RPMI7951 (cell line): ENCODE measurements at places on chromosomes 13 and 19. TPM values are rescaled to one million over a fixed set of nuclear protein-coding genes. Genes with fewer than 3 reads are reported as not detected.

The SLC46A3 gene
- total RNA-seq = 7.6 and 8.4 TPM in 2 replicates

The CYP2A6 gene
- total RNA-seq = not detected in 2 replicates

The HPN gene
- 0.10 TPM in 1 of 2 replicates, not detected in the other for total RNA-seq

DNA sequence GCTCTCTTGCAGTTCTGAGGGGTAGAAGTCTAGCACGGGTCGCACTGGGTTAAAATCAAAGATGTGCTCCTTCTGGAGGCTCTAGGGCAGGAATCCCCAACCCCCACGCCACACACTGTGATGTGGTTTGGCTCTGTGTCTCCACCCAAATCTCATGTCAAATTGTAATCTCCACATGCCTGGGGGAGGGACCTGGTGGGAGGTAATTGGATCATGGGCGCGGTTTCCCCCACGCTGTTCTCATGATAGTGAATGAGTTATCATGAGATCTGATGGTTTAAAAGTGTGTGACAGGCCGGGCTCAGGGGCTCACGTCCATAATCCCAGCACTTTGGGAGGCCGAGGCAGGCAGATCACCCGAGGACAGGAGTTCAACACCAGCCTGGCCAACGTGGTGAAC, 26.6 kb upstream of the CALM3 start:
- DNase-seq = peak; percentile 59

DNA sequence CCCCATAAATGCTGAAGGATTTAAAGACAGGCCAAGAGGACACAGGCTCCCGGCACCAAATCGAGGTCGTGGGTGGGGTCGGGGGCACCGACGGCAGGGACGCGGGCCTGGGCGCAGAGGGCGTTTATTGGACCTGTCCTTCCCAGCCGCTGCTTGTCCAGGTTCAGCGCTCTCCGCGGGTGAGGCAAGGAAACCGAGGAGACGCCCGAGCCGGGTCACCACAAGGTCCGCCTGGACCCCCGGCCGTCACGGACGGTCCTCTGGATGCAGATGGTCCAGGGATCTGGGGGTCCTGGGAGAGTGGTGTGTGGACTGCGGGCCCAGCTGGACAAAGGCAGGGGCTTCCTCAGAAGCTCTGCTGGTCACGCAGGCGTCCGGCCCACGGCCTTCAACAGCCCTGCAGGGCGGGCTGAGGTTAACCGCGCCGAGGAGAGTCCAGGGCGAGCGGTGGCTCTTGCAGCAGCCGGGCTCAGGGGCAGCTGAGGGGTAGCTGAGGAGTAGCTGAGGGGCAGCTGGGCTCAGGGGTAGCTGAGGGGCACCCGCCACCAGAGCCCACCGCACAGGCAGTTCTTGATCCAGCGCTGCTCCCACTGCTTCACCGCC, 8.5 kb downstream of the CFD start:
- DNase-seq = no peak

GRCh38 chr19:49713236-49713845, 22.4 kb downstream of the CPT1C start:
- no peak for DNase-seq

- no peak for DNase-seq
These were observed 22.1 kb downstream of the STARD13 start for GRCh38 chr13:33263484-33263883.

- DNase-seq = no peak
These were observed 5.9 kb downstream of the DMKN start for GRCh38 chr19:35507561-35507960.

DNA sequence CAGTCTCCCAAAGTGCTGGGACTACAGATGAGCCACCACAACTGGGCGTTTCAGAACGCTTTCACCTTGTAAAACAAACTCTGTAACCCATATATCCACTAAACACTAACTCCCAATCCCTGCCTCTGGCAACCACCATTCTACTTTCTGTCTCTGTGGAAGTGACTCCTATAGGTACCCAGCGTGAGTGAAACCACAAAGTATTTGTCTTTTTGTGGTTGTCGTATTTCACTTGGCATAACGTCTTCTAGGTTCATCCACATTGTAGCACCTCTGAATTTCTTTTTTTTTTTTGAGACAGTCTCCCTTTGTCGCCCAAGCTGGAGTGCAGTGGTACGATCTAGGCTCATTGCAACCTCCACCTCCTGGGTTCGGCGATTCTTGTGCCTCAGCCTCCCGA, 44.8 kb downstream of the BRD4 start:
- DNase-seq = no peak

DNA sequence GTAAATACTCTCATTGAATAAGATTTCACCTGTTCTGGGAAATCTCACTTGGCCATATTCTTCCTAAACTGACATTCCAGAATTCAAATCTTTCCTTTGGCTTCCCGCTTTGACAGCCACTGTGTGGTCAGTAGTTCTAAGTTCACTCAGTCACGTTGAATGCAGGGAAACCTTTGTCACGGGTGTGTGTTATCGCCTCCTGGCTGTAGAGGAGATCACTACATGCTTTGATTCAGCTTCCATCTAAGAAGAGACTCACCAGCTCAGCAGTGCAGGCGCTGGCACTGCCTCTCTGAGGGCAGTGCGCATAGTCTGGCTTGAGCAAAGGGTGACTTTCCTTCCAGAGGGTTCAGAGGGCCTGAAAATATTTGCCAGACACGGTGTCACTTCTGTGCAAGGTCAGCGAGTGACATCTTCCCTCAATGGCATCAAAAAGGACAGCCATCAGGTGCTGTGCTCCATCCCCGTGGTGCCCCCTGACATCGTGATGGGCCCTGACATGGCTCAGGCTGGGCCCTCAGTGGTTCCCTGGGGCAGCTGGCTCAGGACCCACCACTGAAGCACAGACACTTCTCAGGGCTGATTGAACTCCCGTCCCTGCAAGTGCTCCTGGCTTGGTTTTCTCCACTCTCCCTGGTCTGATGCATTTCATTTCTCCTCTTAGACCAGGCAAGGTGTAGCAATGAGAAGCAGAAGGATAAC, 635.4 kb upstream of the ARGLU1 start:
- DNase-seq = peak; percentile 19

GRCh38 chr19:57563547-57563946, 3.9 kb upstream of the ZNF550 start:
- no peak for DNase-seq

GRCh38 chr19:8615813-8616596, 5.5 kb upstream of the ADAMTS10 start:
- peak; percentile 29 for DNase-seq

DNA sequence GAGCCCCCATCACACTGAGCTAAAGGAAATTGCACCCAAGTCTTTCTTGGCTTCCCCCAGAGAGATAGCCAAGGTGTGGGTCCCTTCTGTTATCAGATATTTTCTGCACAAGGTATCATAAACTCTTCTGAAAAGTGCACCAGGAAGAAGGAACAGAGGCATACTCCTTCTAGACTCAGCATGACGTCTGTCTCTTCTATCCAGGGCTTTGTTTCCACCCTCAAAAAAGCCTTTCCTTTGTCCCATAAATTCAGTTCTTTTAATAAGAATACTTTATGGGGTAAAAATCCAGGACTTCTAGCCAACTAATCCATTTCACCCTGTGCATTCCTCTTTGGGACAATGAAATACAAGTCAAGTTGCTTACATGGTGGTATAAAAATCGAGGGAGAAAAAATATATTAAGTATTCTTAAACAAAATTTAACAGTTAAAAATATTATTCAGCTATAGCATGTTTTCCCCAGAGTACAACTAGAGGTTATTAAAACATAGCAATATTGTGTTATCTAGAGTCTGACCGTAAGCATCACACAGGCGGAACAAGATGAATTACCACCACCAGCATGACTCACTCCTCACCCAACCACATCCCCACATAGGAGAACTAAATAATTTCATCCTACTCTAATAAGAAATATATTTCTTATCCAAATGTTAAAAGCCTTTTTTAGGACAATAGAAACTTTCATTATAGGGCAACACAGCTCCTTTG, 79.9 kb upstream of the GPC6 start:
- DNase-seq = peak; percentile 3

GRCh38 chr19:56123266-56123891, 2.3 kb upstream of the ZNF787 start:
- DNase-seq = no peak

- no peak for DNase-seq
These were observed 1577.5 kb downstream of the UQCRFS1 start for GRCh38 chr19:27635401-27635800.

DNA sequence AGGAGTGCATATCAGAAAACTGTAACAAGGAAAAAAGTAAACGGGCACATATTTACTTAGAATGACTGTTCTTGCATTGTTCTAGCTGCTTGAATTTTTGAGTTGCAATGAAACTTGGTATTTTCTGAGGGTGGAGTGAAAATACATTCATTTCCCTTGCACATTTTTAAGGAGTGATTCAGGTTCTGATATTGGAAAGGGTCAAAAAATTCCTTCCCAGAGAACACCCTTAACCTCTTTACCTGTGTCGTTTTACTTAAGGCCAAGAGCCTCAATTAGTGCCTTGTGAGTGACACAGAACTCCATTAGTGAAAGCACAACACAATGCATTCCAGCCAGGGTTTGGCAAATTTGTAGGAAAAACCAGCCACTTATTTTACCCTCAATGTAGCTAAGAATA, 2.3 kb downstream of the ITGBL1 start:
- no peak for DNase-seq
